ENCODE measurements at places on chromosomes 3 and 15. TPM values are rescaled to one million over a fixed set of nuclear protein-coding genes. Genes with fewer than 3 reads are reported as not detected.

DNA sequence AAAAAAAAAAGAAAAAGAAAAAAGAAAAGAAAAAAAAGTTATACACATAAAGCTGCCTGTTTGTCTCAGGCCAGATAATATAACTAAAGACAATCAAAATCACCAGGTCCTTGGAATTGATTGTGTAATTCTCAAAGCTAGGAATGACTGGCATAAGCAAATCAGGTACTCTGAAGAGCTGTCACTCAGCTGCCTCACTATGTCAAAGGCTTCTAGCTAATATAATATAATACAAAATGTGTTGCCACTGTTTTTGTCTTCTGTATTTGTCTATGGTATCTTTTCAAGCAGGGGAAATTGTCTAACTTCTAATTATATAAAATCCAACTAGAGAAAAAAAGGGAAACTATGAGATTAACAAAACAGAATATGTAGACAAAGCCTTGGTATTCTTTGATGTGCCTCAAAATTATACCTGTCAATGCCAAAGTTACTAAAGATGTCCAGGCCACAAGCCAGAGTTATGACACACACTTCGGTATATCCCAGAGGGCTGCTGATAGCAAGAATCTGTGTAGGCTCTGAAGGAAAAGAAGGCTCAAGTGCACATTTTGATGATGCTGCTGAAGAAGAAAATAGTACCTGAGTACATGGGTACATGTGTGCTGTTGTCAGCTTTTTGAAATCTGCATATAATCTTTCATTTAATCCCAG is 37.0 kb upstream of the NR2E3 start:
- no peak for DNase-seq

DNA sequence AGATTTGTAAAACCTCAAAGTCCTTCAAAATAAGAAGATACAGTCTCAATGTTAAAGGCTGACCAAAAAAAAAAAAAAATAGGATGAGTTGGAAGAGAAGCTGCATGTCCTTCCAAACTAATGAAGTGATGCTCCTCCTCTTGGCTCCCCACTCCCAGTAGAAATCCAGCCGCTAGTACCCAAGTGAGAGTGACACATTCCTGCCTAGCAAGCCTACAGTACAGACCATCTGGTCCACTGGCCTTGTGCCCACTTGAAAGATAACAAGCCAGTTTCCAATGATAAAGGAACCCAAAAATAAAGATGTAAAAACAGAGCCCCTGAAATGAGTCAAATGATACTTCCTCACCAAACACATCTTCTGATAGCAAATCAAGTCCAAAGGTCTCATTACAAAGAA is 258.7 kb upstream of the NSMCE3 start:
- DNase-seq: no peak

GRCh38 chr3:170159459-170159858 is 22.1 kb downstream of the PHC3 start:
- DNase-seq: no peak

DNA sequence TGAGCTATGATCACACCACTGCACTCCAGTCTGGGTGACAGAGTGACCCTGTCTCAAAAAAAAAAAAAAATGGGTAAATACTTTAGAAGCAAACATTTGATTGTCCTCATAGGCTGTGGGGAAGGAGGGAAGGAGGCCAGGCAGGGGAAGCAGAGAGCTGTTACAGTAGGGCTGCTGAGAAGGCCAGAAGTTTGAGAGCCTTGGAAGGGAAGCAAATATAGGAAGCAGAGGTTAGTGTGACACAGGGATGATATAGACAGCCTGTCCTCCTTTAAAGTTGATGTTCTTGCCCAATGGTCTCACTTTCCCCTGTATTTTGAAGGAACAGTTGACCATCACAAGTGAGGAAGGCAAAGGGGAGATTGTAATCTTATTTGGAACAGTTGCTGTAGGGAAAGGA is 5.3 kb upstream of the ALPK3 start:
- DNase-seq: no peak

FEZF2 gene
- polyA plus RNA-seq: not detected

RPL15 gene
- polyA plus RNA-seq: 2,104 TPM

ROPN1 gene
- polyA plus RNA-seq: 0.09 TPM

TM2D3 gene
- 62.6 TPM for polyA plus RNA-seq

GOLGA8Q gene
- 3.2 TPM for polyA plus RNA-seq

LTF gene
- polyA plus RNA-seq: 2.9 TPM
